ENCODE measurements at places on chromosomes 11 and 22.

DNA sequence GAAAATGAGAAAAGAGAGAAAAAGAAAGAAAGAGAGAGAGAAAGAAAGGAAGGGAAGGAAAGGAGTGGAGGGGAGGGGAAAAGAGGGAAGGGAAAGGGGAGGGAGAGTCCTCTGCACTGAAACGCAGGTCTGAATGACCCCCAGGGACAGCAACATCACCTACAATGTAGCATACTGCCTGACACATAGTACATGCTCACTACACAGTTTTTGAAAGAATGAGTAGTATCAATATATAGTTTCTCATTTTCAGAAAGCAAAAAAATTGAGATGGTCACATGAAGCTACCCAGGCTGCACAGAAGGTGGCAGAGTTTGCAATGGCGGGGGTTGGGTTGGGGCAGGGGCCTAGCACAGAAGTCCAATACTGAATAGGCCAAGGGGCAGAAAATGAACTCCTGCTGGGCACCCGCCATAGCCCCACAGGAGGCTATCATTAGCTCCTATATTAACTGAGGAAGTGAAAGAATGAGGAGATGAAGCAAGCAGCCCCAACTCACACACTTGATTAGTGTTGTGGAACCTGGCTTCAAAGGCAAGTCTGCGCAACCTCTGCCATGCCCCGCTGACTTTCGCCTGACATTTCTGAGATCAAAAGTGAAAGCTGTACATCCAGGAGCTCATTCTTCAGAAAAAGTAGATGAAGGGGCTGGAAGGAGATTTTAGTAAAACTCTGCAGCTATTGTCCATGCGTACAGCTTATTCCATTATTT lies 241.2 kb upstream of the SYN3 start:
- no peak for DNase-seq

DNA sequence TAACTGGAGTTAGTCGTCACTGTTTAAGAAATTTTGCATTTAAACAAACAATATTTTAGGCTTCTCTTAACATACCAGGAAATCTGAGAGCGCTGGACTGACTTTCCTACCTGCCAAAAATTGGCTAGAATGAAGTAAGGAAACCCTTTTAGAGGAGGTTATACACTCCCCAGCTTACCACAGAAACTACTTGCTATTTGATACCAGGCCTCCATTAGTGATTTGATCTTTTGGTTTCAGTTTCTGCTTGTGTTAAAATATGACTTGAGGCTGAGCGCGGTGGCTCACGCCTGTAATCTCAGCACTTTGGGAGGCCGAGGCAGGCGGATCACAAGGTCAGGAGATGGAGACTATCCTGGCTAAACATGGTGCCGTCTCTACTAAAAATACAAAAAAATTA lies 419.9 kb downstream of the LRRC4C start:
- DNase-seq = no peak

GRCh38 chr22:30077279-30077880 lies 2.9 kb upstream of the HORMAD2 start:
- no peak for DNase-seq

DNA sequence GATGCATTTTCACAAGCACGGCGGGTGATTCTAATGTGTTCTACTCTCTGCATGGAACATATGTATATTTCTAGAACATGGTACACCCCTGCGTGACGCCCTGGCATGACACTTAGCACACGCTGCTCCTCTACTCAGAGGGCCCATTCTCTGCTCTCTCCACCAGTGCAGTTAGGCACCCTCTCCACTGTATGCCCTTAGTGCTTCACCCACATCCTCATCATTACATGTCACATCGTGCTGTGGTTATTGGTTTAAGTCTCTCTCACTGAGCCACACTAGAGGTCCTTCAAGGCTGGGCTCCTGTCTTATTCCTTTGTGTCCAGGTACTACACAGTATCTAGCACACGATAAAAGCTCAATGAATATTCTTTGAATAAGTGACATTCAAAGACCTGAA lies 16.7 kb downstream of the TMPRSS13 start:
- no peak for DNase-seq

GRCh38 chr11:113984781-113985180 lies 9.9 kb downstream of the HTR3A start:
- no peak for DNase-seq

DNA sequence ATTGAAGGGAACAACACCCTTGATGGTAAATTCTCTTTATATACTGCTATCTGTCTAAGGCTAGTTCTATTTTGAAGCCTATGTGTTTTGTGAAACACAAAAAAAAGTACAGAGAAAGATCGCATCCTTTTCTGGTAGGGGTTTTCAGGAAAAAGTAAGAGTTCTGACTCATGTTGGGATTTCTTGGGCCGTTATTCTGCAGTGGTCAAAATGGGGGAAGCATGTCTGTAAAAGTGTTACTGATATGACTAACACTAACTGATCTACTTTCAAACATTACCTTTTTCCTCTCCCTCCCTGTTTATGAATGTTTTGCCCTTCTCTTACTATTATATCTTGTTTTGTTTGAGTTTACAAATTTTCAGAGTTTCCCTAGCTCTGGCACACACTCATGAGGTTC lies 53.9 kb downstream of the CTNND1 start:
- no peak for DNase-seq

DNA sequence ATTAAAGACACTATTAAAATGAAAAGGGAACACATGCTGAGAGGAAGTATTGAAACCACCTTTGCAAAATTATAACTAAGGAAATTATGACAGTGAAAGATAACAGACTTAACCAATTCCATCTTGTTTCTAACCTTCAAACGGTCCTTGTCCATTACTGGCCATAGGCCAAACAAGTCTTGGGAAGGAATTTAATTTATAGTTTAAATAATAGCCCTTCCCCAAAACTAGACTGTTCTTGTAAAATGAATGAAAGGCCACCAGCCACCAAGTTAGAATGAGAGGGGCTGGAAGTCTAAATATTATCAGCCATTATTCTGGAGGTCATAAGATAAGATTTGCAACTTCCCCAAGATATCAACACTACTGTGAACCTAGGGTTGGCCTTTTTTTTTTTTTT lies 1.8 kb upstream of the TALDO1 start:
- DNase-seq = no peak

DNA sequence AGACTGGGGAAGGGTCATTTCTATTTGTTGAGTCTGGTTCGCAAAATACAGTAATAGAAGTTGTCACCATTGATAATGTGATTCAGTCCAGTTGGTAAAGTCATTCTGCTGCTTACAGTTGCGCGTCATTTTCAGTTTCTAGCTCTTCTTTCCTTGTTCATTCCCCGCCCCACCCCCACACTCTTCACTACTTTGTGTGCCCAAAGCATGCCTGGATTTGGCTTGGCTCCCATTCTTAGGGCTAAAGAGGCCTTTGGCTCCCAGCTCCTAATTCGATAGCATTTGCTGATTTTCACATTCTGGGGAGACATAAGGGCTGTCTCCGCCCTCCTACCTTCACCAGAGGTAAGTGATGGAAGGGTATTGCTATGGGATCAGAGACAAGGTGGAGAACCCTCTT lies 43.0 kb downstream of the CECR2 start:
- DNase-seq = no peak

DNA sequence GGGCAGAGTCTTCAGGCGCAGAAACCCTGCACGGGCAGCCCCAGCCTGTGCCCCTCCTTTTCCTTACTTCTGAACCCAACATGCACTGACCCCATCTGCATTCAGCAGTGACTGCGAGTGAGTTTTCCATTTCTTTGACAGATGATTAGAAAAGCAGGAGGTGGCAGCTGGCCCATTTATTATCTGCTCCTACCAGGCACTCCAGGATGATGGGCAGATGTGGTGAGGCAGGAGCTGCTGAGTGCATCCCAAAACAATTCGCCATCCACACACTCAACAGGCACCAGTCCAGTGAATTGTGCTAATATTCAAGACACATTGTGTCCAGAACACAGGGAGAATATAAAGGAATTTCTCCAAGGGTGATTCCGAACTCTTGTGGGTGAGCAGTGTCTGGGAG lies 208.5 kb downstream of the TENM4 start:
- DNase-seq = peak; percentile 63

GRCh38 chr11:14819596-14819995 lies 72.4 kb downstream of the CYP2R1 start:
- DNase-seq = peak; percentile 7

DNA sequence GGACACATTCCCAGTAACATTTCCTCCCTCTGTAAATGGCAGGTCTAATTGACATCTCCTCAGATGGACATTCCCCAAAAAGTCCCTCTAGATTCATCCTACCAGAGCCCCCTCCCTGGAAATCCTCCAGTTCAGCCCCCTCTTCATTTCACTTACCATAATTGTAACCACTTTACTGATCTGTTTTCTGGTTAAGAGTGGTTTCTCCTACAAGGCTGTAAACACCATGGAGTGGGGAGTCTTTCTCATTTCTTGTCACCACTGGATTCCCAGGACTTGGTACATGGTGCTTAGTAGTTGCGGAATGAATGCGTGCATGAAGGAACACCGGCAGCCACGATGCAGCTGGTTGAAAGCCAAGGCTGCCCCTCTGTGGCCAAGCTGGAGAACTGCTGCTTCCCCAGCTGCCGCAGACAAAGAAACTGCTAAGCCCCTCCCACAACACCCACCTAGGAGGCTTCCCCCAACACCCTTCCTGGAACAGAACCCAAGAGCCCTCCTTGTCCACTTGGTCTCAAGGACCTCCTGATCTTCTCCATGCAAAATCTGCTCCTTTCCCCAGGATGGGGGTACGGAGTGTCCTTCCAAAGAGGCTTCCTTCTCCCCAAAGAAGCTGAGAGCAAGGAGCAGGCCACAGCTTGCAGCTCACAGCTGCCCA lies 18.6 kb upstream of the SCARF2 start:
- DNase-seq = peak; percentile 83

DNA sequence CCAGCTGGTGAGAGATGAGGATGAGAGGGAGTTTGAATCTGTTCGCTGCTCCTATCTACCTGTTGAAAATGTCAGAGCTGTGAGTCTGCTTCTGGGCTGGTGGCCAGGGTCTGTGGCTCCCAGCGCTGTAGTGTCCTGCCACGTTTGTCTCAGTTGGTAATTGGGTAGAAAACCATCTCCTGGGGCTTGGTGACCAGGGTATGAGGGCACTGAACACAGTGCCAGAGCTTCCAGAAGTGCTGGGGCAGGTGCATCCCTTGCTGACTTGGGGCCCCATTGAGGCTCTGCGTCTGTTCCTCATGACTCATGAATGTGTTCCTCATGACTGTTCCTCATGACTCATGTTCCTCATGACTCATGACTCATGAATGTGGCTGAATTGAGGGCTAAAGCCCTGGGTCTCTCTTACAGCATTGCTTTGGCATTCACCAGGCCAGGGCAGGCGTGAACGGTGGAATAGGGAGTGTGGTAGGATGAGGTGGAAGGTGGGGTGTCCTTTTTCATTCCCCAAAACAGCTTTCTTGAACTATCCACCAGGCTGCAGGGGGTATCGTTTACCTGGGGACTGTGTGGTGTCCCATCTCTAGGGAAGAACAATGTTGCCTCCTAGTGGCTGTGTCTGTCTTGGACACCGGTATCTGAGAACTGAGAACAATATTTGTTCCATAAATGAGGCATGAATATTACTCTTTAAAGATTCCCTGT lies 139.5 kb downstream of the COMMD9 start:
- DNase-seq = peak; percentile 99

GRCh38 chr22:36244522-36245391 lies 5.4 kb upstream of the APOL2 start:
- peak; percentile 65 for DNase-seq

DNA sequence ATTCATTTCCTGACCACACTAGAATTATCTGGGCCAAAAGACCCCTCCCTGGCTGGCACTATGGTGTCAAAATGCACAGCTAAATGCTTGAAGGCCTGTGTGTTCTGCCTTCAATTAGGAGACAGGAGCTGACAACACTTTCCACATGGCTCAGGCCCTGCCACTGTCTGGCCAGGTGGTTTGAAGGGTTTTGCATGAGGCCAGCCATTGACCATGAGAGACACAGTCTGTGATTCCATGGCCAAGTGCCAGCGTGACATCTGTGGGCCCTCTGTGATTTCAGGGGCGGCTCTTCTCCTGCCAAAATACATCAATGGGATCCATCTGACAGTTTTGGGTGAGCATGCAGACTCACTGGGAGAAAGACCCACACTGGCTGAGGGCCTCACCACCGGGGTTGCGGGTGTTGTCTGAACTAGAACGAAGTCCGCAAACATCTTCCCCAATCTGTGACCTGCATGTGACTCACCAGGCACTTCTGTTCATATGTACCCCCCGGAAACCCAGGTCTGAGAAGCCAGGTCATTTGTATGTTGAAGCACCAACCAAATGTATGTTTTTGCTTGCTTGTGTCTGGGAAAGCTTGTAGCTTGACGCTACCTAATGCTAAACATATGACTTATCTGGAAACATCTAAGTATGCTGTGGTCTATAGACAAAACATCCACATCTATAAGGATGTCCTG lies 20.7 kb upstream of the NAV2 start:
- no peak for DNase-seq

GRCh38 chr11:95584180-95584579 lies 205.4 kb downstream of the FAM76B start:
- DNase-seq = peak; percentile 78

DNA sequence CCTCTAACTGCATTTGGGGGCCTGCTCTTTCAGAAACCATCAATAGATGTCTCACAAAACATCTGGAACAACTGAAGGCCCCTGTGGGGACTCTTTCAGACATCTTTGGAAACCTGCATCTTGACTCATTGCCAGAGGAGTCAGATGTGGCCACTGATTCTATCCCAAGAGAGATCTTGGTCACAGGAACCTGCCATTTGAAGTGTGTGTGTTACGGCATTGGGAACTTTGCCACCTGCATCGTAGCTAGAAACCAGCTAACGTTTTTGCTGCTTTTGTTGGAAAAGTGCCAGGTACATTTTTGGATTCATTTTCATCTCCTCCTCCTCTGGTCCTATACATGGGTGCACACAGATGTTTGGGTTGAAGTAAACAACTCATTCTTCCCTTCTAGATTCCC lies 4.3 kb downstream of the SRRD start:
- peak; percentile 35 for DNase-seq

GRCh38 chr11:114262681-114263512 lies 33.3 kb upstream of the NNMT start:
- DNase-seq = peak; percentile 69
